ENCODE measurements at places on chromosomes 1 and 21.
A peak's percentile ranks its signal among the peaks of the same experiment; 100 is the strongest.

DNA sequence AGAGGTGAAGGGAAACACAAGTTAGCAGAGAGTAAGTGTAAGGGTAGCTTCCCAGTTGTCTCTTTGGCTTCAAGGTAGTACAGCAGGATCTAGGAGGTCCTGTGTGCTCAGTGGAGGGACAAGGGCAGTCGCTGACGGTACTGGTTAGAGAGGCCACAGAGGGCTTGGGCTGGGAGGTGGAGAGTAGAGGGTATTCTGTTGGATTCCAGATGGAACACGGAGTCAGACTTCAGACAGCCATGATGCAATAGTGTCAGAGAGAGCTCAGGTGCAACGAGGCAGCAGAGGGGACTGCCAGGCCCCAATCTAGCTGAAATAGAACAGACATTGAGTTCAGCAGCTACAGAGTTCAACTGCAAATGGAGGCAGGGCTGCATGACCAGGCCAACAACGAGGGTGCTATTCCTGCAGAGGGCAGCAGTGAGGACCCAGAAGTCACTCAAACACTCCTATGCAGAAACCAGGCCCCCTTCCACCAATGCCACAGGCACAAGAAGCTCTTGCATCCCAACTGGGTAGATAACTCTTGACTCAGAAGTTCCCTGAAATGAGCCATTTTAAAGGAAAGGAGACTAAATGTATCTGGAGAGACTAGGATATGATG lies 325.0 kb upstream of the ESRRG start:
- no peak for DNase-seq

DNA sequence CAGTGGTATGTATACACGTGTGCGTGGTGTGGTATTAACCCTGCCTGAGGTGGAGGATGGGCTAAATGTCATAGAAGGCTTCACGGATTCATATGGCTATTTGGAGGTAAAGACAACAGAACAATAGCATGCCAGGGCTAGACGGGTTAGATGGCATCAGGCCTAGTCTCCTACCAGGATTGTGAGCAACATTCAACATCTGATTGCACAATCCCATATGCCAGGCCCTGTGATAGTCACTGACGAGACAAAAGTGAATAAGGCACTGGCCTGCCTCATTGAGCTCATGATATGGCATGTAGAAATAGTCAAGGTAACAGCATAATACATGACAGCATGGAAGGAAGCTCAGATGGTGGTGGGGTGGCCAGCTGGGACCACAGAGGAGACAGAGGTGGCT lies 167.1 kb upstream of the BEND5 start:
- no peak for DNase-seq

DNA sequence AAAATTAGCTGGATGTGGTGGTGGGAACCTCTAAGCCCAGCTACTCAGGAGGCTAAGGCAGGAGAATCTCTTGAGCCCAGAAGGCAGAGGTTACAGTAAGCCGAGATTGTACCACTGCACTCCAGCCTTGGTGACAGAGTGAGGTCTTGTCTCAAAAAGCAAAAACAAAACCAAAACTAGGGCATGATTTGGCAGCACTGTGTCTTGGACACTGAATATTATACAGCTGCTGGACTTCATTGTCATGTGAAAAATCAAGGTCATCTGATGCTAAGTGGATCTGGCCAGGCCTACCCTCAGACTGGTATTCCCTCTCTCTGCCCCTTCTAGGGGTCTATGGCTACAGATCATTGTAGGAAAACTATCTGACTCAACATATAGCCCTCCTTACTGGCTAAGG lies 55.2 kb upstream of the MRPS6 start:
- DNase-seq: no peak

GRCh38 chr1:174883409-174883808 lies 116.3 kb upstream of the CACYBP start:
- DNase-seq: no peak

DNA sequence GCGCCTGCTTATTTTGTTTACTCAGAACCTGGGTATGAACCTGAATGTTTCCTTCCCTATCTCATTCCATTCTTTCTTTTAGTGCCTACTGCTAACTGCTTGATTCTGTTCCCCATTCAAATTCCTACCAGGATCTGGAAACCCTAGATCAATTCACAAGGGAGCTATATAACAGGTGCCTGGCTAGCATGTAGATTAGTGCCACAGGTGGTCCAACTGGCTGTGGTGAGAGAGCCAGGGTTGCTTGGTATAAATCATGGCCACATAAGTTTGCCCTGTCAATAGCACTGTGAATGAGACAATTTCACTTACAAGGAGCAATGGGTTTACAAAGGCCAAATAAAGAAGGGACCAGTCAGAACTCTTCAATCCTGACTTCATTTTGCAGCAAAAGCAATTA lies 6.6 kb upstream of the PRPF38B start:
- DNase-seq: no peak

- no peak for DNase-seq
Measured at GRCh38 chr1:6083801-6084446, 38.2 kb downstream of the KCNAB2 start.

GRCh38 chr21:34567604-34568155 lies 47.2 kb downstream of the RCAN1 start:
- no peak for DNase-seq

DNA sequence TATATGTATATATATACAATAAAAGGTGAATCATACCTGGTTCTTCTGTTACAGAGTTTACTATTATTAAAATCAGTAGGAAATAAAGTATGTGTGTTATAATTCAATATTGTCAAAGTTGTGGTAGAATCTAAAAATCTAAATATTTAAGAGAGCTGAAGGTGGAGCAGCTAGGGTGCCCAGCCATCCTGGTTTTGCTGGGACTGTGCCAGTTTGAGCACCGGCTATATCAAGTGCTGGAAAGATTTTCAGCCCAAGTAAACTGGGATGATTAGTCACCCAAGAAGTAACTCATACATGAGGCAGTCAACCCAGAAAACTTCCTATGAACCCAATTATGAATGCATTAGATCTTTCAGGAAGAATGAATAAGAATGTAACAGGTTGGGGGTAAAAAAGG lies 16.9 kb upstream of the KRTAP19-5 start:
- no peak for DNase-seq

- no peak for DNase-seq
Measured at GRCh38 chr1:11062965-11063401, 3.2 kb upstream of the SRM start.

DNA sequence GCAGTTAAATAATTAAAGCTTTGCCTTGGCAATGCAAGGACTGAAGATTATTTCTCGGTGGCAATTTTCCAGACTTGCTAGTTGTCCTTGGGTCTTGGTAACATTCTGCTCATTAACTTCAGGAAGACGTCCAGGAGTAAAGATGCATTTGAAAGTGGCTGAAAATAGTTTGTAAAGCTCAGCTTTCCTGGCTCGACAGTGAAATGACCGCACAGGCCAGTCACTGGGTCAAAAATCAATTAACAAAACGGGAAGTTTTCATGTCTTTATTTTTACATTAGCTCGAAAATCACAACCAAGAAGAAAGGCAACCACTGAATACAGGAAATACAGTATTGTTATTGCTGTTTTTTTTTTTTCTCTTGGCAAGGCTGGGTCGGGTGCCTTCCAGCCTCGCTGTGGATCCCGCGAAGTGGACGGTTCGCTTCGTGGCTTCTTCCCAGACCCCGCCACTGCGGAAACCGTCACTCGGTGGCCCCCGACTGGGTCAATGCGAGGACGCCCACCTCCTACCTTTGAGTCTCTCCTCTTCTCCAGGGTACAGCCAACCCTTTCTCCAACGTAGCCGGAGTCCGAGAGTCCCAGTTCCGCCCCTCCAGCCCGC lies 479 bp upstream of the SNX7 start:
- no peak for DNase-seq

- DNase-seq: peak; percentile 42
Measured at GRCh38 chr1:160204526-160205241, 500 bp upstream of the PEA15 start.

DNA sequence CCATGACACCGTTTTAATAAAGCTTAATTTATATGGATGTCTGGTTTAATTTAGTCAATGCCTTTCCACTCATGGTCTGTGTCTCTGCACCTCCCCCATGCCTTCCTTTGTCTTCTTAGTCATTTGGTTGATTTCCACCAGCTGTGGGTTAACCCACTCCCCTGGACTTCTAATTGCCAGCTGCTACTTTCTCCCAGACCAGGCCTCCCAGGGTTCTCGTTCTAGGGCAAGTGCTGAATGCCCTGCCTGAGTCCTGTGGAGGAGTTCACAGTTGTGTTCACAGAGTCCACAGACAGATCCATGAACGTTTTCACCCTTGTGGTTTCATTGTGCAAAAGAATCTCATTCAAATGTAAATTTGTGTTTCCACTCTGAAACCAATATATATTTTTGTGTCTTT lies 243.4 kb downstream of the NUF2 start:
- DNase-seq: no peak
